ENCODE measurements at places on chromosomes 5 and 9.

DNA sequence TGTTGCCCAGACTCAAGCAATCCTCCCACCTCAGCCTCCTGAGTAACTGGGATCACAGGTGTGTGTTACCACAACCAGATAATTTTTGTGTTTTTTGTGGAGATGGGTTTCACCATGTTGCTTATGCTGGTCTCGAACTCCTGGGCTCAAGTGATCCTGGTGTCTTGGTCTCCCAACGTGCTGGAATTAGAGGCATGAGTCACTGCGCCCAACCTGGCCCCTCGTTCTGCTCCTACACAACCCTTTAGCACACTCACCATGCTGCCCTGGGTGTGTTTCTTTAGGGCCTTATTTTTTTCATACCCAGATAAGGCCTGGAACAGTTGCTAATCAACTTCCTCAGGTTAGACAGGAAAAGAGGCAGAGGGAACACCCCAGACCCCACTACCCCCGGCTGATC lies 2.6 kb downstream of the PDZD2 start:
- DNase-seq: no peak

DNA sequence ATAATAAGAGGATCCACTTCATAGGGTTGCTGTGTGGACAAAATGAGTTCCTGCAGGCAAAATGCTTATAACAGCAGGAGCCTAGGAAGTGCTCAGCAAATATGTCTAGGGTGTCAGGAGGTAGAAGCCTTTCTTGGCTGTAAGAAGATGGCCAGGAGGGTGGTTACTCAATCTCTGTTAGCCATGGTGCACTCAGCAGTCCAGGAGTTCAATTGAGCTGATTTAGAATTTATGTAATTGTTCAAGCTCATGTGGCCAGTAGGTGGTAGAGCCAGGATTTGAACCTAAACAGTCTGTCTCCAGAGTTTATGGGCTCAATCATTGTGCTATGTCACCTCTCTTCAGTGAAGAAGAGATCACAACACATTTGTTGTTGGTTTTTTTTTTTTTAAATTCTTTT lies 381.2 kb downstream of the KIF4B start:
- no peak for DNase-seq

DNA sequence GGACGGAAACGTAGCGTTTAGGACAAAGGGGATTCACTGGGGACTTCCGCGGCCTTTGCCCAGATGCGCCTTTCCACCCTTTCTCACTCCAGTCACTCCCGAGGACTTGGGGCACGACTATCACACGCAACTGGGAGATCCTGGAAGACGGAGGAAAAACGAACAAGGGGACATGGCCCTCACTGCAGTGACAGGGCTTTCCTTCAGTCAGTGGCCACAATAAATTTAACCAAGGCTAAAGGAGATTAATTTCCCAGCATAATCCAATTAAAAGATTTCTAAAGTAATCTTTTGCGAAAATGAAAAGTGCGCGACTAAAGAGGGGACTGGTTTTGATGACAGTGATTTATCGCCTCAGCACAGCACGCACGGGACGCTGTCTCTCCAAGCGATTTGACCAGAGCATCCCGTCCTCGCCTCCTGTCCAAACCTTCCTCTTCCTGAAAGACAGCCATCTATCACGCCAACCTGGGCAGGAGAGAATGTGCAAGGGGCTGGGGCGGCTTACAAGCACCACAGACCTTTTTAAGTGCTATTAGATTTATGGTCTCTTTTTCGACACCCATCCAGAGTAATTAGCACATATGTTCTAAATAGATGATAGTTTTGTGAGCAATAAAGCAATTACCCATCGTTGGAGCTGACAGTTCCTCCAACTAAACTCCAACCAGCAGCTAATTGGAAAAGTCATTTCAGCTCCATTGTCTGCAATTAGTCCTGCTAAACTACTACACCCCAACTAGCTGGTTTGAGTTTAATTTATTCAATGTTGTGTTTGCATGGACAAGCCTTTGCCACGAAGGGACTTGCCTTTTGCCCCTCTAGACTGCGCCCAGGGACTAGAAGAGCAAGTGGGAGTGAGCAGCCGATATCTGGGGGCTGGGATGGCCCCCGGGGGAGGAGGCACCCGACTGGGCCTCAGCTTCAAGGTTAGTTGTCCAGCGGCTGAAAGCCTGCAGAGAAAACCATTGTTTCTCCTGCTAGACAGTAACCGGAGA lies 7.4 kb downstream of the NR2F1-AS1 start:
- no peak for DNase-seq

- no peak for DNase-seq
These were observed 304.6 kb upstream of the DMRT1 start for GRCh38 chr9:536597-537511.

DNA sequence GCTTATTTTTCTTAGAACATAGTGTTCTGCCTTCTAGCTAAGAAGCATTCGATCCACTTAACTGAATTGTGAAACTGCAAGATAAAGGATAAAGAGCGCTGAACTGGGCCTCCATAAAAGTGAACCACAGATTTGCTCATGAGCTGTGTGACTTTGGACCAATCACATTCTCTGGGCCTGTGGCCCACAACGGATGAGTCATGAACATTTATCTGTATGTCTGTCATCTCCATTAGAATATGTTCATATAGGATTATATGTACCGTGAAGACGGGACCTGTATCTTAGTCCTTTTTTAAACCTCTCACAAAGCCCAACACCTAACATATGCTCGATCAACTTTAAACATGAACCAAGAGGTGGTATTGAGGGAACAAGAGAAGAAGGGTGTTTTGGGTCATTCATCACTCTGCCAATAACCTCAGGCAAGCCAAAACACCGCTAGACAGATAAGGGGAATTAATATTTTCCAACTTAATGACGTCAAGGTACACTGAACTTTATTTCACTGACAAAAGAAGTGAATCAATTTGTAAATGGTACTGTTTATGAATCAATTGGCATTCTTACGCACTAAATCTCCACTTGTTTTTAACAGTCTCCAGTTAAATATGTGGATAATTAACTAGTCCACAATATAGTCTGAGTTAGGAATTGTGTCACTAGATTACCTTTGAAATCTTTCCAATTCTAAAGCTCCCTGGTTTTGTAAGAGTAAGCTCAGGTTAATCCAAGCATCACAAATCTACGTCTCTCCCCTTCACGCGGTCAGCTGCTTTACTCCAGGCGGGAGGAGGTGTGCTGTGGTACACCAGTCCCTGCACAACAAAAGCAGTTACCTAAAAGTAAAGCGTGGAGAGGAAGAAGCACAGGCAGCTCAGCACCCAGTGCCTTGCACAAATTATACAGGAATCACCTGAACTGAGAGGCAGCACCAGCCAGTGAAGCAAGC lies 1.6 kb downstream of the TMEM245 start:
- DNase-seq: peak; percentile 77

- no peak for DNase-seq
These were observed 429.2 kb downstream of the DMAC1 start for GRCh38 chr9:7370381-7370780.

GRCh38 chr5:55071413-55071812 lies 31.0 kb upstream of the GZMA start:
- DNase-seq: no peak

DNA sequence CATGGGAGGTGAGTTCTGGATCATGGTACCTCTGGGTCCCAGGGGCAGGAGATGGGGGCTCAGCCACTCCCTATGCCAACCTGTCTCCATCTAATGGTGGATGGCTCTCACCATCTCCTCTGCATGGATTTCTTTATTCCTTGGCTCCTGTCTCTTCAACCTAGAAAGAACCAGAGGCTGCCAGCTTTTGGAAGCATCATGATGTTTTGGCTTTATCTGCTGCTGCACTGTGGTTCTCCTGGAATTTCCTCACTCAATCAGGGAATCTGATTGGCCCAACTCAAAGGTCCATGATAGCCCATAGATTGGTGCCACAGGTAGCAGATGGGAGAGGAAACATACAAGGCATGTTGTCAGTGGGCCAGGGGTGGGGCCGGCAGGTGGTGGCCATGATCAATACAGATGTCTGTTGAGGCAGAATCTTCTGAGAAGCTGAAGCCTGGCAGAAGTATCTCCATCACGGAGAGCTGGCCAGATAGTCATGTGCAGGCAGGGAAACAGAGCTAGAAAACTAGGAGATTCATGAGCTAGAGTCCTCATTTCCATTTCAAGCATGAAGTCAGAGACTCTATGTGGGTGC lies 158.2 kb downstream of the MACROH2A1 start:
- no peak for DNase-seq

DNA sequence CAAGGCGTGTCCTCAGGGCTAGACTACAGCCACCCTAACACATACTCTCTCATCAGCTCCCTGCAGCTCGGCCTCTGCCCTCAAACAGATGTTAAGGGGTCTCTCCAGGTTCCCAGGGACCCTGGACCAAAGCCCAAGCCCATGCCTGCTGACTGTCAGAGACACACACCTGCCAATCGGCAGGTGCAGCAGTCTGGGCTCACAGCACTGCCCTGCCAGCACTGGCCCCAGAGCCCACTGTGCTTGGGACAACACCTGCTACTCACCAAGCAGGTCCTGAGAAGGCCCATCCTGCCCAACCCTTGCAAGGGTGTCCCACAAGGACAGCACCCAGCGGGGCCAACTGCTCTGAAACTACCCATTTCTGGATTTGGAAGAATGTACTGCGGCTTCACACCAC lies 20.2 kb upstream of the ZDHHC11 start:
- no peak for DNase-seq

- no peak for DNase-seq
These were observed 716 bp downstream of the PROB1 start for GRCh38 chr5:139394123-139394653.

DNA sequence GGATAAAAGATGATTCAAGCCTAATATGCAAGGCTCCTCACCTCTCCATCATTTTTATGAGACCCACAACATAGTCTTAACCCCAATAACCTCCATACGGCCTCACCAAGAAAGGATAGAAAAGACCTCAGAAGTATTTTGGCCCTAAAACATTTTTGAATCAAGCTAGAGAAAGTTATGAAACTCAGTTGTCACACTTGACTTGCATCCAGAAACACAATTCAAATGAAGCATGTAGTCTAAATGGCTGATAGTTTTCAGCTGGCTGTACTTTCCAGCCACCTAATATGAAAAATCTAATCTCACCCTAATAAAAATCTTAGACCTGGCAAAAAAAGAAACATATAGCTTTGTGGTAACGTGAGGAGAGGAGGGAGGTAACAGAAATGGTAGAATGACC lies 116.1 kb downstream of the ARL15 start:
- DNase-seq: no peak

- DNase-seq: no peak
These were observed 166.3 kb downstream of the ATP10B start for GRCh38 chr5:160685695-160686094.

DNA sequence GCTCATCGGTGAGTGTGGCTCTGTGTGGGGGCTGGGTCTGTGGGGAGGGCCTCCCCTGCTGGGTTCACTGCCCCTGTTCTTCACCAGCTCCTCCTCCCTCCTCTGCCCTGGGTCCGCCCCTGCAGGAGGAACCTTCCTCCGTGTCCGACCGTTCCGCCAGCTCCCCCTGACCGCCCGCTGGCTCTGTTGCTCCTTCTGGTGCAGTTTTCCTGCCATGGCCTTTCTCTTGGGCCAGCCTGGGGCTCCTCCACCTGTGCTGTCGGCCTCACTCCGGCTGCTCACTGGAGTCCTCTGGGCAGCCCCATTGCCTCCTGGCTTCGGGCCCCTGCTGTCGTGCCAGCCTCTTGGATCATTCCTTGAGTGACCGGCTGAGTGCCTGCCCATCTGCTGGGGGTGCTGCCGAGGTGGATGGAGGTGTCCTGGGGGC lies 12.3 kb downstream of the RNU6ATAC start:
- no peak for DNase-seq

DNA sequence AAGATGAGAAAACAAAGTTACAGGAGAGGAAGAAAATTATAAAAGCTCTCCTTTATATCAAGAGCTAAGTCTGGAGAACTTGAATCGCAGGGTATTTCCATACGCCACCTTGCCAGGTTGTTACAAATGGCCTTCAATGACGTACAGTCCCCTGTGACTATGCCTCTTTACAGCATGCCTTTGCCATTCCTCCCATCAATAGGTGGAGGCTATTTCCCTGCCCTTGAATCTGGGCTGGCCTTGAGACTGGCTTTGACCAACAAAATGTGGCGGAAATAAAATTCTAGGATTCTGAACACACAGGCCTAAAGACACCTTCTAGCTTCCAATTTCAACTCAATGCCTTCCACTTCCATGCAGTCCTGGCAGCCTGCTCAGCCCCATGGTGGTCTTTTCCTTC lies 45.7 kb downstream of the TSSK1B start:
- DNase-seq: no peak

- no peak for DNase-seq
These were observed 76.2 kb upstream of the SLC1A3 start for GRCh38 chr5:36530215-36530614.

DNA sequence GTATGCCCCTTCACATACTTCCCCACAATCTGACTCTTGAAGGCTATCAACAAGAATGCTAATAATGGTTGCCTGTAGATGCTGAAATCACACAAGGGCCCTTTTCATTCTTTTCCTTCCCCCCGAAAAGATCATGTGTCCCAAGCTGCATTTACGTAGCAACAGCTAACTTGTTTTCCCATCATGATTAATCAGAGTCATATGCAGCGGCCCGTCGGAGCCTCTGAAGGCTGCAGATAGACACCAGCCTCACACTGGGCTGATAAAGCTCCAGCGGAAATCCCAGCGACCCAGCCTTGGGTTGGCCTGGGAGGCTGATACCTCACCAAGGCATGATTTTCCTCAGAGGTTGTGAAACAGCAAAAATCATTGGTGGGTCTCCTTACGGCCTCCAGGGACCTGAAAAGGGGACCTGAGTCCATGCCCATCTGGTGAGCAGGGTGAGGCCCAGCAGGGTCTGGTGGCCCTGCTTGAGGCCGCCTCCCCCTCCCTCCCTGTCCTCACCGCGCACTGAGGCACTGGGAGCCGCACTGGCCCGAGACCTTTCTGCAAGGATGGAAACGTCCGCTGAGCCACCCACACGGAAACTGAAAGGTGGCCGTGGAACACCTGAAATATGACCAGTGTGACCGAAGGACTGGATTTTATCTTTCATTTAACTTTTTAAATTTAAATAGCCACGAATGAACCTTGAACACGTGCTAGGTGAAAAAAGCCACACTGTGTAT lies 114.2 kb upstream of the PHYKPL start:
- no peak for DNase-seq

- DNase-seq: no peak
These were observed 51.1 kb downstream of the NSUN2 start for GRCh38 chr5:6581559-6582426.

- DNase-seq: no peak
These were observed 93.5 kb downstream of the GLDC start for GRCh38 chr9:6552033-6552432.

- no peak for DNase-seq
These were observed 11.8 kb upstream of the SEMA5A start for GRCh38 chr5:9557696-9558095.

GRCh38 chr5:138651058-138651766 lies 76.0 kb upstream of the HSPA9 start:
- no peak for DNase-seq
